Lower lobe of right lung (tissue), 2 donors: ENCODE measurements at places on chromosomes 4 and X. TPM values are rescaled to one million over a fixed set of nuclear protein-coding genes. Genes with fewer than 3 reads are reported as not detected.

Gene KCNE5
- total RNA-seq = not detected

Gene STEEP1
- total RNA-seq = 20.1 TPM

Gene TMEM192
- 23.3 TPM for total RNA-seq

Gene GASK1B
- total RNA-seq = 22.7 TPM

Gene PRDM8
- total RNA-seq = 1.6 TPM

Gene CT45A9
- not detected for total RNA-seq

Gene SYTL5
- total RNA-seq = 1.6 TPM

Gene TAF9B
- total RNA-seq = 12.5 TPM

Gene MAGEA3
- total RNA-seq = not detected

Gene DACH2
- total RNA-seq = not detected

Gene TLR10
- total RNA-seq = 1.2 TPM

Gene AMBN
- not detected for total RNA-seq

Gene HSFX1
- total RNA-seq = 2.2 TPM

Gene FOXO4
- 34.7 TPM for total RNA-seq

Gene SEC24D
- total RNA-seq = 45.7 TPM

Gene NMU
- total RNA-seq = 0.83 TPM

Gene C4orf54
- total RNA-seq = not detected

Gene GAB3
- total RNA-seq = 17.4 TPM

Gene TMSB15B
- total RNA-seq = 1.2 TPM

Gene ART3
- total RNA-seq = not detected

Gene CD38
- 8.5 TPM for total RNA-seq

Gene AP1S2
- 38.5 TPM for total RNA-seq

Gene CRMP1
- total RNA-seq = 6.2 TPM

Gene USP51
- 4.2 TPM for total RNA-seq

Gene TBX22
- not detected for total RNA-seq

Gene SSX3
- total RNA-seq = not detected

Gene SOD3
- 111 TPM for total RNA-seq

Gene ADGRL3
- total RNA-seq = 6.0 TPM

Gene ARSD
- total RNA-seq = 30.7 TPM

Gene FANCB
- 1.5 TPM for total RNA-seq

Gene NLGN3
- total RNA-seq = 1.3 TPM

Gene EDA2R
- total RNA-seq = 2.4 TPM

Gene HMX1
- total RNA-seq = not detected

Gene CDKL2
- total RNA-seq = 20.9 TPM

Gene GLOD5
- 0.95 TPM for total RNA-seq

Gene SPARCL1
- total RNA-seq = 299 TPM

Gene ASB9
- 6.0 TPM for total RNA-seq

Gene C1QTNF7
- 10.7 TPM for total RNA-seq

Gene NKX3-2
- total RNA-seq = not detected

Gene XAGE2
- total RNA-seq = 6.7 TPM

Gene XAGE5
- total RNA-seq = not detected

Gene SRPK3
- total RNA-seq = not detected

Gene CT45A6
- total RNA-seq = not detected

Gene SMIM9
- not detected for total RNA-seq
